ENCODE measurements at places on chromosomes 7 and 10.

DNA sequence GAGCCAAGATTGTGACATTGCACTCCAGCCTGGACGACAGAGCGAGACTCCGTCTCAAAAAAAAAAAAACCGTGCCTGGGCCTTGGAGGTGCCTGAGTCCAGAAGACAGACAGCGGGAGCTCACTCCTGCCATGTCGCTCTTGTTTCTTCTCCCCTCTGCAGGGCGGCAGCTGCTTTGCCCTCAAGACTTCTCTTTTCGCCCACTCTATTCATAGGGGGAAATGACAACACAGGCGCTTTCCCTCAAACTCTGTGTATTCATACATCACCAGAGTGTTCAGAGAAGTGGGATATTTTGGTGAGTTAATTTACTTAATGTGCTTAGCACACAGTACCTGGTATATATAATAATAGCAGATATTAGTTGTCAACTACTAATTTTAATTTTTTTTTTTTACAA is 44.5 kb downstream of the FOXK1 start:
- no peak for DNase-seq

GRCh38 chr7:26863518-26864308 is 677 bp downstream of the SKAP2 start:
- peak; percentile 21 for DNase-seq

DNA sequence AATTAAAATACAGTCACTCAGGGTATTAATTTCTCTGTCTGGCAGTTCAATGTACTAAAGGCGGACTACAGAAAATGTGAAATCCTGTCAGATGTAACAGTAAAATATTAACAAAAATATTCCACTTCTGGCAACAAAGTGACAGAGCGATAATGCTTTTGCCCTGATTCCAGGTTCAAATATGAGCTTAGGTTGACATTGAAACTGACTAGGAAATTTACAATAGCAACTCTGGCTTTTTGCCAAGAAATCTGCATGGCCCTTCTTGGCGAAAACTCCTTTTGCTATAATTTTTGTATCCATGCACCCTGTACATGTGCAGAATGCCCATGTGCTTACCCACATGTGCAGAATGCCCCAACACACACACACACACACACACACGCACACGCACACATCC is 552.2 kb downstream of the MDFIC start:
- DNase-seq: no peak

- DNase-seq: no peak
Measured at GRCh38 chr7:131424219-131424822, 96.6 kb downstream of the MKLN1 start.

GRCh38 chr7:127588697-127589482 is 679 bp downstream of the ARF5 start:
- DNase-seq: peak; percentile 16

- no peak for DNase-seq
Measured at GRCh38 chr7:82264783-82265305, 178.7 kb downstream of the CACNA2D1 start.

DNA sequence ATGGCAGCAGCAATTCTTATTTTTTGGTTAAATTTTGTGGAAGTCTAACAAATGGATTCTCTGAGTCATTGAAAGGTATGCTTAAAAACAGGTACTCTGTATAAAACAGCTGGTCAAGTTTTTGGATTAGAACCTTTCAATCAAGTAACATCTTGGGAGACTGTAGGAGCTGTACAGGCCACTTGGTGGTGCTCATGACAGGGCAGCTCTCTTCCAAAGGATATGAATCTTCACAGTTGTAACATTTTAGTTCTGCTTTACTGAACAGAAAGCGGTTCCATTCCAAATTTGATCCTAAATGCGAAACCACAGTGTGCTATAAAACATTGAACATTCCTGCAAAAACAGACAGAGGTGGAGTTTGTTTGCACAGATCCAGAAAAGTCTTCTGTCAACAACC is 44.5 kb upstream of the AGR3 start:
- DNase-seq: no peak

GRCh38 chr10:91571671-91572070 is 61.2 kb downstream of the PPP1R3C start:
- DNase-seq: no peak

- no peak for DNase-seq
Measured at GRCh38 chr10:106360870-106361269, 803.6 kb downstream of the SORCS1 start.

- no peak for DNase-seq
Measured at GRCh38 chr7:126750207-126750911, 502.4 kb downstream of the GRM8 start.

- no peak for DNase-seq
Measured at GRCh38 chr10:96299383-96299782, 4.9 kb upstream of the DNTT start.

GRCh38 chr10:69883310-69884023 is 81.8 kb downstream of the COL13A1 start:
- no peak for DNase-seq

- no peak for DNase-seq
Measured at GRCh38 chr10:84177541-84178141, 4.0 kb downstream of the GPR15LG start.

DNA sequence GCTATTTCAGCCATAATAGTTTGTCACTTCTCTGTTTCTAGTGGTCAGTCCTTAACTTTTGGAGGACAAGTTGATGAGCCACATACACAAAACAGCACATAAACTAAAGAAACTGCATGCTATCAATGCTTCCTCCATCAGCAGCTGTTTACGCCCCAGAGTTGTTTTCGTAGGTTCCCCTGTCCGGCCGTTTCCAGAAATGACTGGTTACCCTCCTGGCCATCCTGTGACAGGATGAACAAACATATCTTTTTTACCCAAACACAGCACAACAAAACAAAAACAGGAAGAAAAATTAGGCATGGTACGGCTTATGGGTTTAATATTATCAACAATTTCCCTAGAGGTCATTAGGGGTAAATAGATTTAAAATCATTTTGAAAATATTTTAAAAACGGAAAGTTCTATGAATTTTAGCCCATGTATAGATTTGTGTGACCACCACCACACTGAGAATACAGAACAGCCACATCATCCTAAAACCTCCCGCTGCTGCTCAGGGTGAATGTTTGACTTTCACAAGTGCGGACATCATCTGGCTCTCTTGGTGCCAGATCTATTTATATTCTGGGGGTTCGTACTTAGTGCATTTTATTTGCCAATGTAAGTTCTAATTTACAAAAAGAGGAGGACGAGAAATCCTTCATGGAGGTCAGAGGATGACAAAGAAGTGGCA is 74.8 kb downstream of the HIPK2 start:
- no peak for DNase-seq

GRCh38 chr7:73809467-73809951 is 21.3 kb upstream of the CLDN4 start:
- no peak for DNase-seq

DNA sequence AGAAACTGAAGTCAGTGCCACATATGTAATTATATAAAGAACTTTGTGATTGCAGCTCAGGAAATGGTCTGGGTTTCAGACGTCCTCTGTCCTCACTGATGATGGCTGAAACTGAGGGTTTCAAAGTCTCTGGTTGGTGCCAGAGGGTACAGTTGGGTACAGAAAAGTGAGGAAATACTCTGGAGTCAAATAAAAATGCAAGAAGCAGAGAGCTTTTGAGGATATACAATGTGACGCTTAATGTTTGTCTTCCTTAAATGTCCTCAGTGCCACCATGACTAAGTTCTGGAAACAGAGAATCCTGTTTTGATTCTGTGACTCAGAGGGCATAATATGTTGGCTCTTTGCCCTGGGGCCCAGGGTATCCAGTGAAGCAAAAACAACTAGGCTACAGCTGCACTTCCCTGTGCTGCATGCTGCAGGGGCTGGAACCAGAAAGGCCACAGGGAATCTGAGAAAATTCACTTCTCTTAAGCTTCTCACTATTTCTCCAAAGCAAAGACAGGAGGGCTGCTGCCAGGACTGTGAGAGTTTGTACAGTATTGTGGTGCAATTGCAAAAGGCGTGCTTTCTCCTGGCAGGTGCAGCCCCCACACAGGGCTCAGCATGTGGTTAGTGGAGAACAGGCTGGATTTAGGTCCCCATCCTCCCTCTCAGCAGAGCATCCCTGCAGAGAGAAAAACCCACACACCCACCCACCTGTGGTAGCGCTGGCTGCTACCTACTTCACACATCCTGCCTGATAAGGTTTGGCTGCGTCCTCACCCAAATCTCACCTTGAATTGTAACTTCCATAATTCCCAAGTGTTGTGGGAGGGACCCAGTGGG is 169.5 kb upstream of the SVIL start:
- DNase-seq: no peak

GRCh38 chr7:101954499-101954898 is 137.1 kb downstream of the CUX1 start:
- no peak for DNase-seq

Measured in activated T-cell treated with anti-CD3 and anti-CD28 coated beads for 4 hours (primary cell).